HCEC 1CT (cell line): ENCODE measurements at places on chromosomes 3 and 15.
A peak's percentile ranks its signal among the peaks of the same experiment; 100 is the strongest.

DNA sequence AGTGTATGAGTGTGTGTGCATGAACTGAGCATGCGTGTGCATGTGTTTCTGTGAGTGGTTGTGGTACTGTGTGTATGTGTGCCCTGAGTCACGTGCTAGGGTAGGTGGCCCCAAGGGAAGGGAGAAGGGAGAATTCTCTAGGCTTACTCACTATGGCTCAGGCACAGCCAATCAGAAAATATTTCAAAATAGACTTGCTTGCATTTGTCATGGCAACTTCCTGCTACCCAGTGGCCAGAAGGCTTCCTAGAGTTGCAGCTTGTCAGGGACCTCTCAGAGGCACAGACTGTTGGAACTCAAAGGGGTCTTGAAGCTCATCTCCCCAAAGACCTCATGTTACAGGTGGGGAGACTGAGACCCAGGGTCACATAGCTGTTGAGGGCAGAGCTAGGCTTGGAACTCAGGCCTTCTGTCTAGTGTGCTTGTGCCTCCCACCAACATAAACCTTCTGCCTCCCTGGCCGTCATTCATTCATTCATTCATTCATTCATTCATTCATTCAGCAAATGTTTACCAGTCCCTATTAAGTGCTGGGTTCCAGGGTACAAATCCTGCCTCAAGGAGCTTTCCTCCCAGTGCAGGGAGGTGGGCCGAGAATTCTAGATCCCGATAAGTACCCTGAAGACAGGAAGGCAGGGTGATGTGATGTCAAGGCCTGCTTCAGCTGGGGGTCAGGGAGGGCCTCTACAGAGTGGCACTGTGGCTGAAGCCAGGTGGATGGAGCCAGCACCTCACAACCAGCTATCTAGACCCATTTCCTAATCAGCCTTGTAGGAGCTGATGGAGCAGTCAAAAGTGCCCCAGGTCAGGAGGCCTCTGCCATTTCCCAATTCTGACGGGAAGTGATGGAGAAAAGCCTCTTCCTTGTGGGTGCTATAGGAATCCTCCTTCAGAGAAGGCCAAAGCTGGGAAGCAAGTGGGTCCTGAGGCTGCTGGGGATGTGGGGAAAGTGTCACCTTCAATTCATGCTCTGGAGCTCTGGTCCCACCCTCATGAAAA lies 10.9 kb upstream of the RFT1 start:
- peak; percentile 79 for DNase-seq

DNA sequence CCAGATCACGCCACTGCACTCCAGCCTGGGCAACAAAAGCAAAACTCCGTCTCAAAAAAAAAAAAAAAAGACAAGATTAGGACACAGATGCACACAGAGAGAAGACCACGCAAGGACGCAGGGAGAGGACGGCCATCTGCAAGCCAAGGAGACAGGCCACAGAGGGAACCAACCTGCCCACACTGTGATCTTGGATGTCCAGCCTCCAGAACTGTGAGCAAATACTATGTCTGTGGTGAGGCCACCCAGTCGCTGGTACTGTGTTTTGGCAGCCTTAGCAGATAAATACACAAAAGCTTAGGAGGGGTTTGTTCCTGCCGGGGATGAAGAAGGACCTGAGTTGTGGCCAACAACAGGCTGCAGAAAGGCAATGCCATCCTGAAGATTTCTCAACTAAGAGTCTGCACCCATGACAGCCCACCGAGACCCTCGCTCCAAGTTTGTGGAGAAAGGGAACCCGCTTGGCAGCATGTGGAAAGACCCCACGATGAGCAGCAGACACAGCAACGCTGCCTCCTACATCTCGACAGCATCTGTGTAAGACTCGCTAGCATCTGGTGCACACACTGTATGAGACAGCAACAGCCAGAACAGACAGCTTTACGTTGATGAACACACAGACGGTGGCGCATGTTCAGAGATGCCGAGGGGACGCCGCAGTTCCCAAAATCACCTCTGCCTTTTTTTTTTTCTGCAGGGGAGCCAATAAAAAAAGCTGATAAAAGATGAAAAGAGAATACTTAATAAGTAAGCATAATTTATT lies 13.7 kb downstream of the CYFIP1 start:
- DNase-seq: no peak

DNA sequence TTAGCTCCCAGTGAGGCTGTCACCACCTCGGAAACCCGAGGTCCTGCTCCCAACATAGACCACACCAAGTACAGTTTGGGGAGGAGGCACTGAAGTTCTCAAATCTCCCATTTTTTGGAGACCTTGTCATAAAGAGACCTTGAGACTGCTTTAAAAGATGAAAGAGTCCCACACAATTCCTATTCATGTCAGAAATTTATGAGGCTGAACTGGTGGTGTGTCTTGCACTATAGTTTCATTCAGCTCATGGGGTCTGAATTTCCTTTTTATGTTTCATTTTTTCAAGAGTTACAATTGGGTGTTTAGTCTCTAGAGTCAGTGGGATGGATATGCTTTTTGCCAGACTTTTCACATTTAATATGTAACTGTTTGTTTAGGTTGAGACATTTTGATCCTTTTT lies 318.1 kb upstream of the LRRFIP2 start:
- no peak for DNase-seq

DNA sequence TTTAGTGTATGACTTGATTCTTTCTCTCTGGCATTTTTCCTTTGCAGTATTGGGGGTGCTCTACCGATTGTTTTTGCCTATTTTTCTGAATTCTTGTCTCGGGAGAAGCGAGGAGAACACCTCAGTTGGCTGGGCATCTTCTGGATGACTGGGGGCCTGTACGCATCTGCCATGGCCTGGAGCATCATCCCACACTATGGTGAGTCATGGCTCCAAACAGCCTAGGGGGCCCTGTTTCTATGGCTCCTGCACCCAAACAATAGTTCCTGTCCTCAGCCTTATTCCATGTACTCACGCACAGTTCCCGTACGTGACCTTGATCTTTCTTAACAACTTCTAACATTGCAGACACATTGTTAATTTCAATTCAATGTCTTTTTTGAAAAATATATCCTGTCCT lies 152.3 kb downstream of the SV2B start:
- DNase-seq: no peak

DNA sequence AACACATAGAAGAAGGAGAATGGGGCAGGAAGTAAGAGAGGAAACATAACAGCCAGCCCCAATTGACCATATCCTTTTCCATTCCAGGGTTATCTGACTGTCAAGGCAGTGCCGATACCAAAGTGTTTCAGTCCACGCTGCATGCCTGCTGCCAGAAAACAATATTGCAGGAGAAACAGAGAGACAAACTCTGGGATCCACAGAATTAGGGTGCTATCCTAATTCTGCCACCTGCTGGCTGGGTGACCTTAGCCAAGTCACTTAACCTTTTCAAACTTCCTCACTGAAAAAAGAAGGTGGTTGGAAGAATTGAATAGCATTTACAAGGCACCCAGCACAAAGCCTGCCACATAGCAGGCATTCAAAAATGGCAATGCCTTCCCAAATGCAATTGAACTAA lies 32.0 kb downstream of the GLB1 start:
- DNase-seq: no peak

- peak; percentile 5 for DNase-seq
Observed at GRCh38 chr3:121979734-121980449, 42.2 kb downstream of the ILDR1 start.

DNA sequence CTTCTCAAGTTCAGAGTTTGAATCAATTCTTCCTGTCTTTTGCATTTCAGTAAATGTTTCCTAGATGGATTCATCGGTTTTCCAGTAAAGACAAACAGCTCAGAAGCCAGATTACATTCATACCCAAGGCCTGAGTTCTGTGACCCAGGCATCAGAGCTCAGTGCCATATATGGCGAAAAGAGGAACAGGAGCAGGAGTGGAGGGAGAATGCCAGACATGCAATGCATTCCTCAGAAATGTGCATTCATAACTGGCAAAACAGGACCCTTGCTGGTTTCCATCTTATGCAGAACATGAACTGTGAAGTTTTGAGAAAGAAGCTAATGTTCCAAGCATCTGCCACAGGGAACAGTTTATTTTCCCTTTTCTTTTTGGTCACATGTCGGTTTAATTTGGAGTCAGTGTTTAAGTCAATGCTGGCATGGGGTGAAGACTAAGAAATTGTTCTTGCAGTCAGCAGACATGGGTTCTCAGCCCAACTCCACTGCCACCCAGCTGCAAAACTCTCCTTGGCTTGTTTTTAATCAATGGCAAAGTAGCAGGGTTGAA lies 116.5 kb downstream of the LPP start:
- DNase-seq: peak; percentile 98

DNA sequence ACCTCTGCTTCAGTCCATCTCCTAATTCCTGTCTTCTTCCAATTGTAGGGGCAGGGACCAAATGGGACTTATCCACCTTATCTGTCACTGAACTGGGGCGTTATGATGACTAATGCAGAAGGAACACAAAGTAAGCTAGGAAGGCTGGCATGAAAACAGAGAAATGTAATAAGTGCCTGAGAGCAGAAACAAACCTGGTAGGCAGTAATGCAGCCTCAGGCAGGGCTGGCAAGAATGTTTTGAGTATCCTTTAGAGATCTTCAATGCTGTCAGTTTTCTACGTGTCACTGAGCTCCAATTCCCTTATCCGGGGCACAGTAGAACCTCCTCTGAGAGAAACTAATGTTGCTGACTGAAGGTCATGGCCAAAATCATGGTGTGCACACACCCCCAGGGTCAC lies 246.2 kb upstream of the TBL1XR1 start:
- DNase-seq: peak; percentile 39

GRCh38 chr15:27097506-27097905 lies 126.5 kb downstream of the GABRG3 start:
- no peak for DNase-seq

DNA sequence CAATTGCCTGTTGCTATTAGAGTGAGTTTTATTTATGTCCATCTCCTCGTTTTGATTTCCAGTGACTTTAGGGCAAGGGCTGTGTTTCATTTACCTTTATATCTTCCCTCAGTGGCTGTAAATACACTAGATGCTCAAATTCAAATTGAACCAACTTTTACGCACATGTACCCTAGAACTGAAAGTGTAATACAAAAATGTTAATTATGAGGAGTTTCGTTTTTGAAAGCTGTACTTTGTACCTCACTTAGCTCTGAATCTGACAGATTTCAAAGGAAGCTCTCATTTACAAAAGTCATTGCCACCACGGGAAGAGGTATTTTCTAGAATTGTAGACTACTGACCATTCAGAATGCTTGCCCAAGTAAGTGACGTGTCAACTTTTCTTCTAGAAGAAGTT lies 264.4 kb downstream of the MECOM start:
- DNase-seq: no peak

DNA sequence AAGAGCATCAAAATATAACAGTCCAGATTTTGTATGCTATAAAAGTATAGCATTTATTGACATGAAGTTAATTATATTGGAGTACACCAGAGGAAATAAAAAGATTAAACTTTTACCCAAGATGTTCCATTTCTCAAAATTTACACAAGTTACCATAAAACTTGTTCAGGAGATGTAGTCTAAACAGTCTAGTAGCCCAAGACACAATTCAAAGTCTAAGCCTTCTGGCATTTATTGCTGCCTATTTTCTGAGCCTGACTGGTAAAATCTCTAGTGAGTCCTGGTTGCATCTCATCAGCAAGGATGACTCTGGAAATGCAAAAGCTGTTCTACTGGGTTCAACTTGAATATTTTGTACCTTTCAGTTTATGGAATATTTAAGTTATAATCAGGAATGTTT lies 468.7 kb downstream of the PDCD6IP start:
- no peak for DNase-seq

GRCh38 chr3:160869825-160870224 lies 113.8 kb downstream of the PPM1L start:
- no peak for DNase-seq

DNA sequence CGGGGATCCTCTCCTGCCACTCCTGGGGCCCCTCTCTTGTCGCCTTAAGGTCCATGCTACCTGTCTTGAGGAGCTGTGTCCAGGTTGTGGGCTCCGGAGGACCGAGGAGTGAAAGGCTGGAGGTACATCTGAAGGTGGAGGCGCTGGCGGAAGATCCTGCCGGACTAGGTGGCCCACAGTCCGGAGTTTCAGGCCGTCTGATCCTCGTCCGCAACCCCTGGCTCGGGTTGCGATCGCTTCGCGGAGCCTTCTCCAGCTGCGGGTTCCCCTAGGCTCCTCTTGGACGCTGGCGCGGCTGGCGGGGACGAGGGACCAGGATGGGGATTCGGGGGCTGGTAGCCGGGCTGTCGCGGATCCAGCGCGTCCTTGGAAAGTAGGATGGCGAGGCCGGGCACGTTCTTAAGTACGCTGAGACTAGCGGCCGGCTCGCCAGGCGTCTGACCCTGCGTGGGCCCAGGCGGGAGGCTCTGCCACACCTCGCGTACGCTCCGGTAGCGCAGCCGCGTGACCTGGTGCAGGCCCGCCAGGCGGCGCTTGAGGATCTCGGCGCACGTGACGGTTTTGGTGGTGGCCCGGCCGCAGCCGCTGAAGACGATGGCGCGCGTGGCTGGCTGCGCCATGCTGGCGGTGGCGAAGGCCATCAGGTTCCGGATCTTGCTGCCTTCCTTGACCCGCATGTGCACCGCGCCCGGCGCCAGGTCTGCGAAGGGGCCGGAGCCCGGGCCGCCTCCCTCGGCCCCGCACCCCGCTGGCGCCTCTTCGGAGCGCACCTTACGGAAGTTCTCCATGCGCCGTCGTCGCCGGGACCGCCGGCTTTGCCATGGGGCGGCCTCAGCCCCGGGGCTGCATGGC lies 550 bp downstream of the RPP25 start:
- DNase-seq: no peak

DNA sequence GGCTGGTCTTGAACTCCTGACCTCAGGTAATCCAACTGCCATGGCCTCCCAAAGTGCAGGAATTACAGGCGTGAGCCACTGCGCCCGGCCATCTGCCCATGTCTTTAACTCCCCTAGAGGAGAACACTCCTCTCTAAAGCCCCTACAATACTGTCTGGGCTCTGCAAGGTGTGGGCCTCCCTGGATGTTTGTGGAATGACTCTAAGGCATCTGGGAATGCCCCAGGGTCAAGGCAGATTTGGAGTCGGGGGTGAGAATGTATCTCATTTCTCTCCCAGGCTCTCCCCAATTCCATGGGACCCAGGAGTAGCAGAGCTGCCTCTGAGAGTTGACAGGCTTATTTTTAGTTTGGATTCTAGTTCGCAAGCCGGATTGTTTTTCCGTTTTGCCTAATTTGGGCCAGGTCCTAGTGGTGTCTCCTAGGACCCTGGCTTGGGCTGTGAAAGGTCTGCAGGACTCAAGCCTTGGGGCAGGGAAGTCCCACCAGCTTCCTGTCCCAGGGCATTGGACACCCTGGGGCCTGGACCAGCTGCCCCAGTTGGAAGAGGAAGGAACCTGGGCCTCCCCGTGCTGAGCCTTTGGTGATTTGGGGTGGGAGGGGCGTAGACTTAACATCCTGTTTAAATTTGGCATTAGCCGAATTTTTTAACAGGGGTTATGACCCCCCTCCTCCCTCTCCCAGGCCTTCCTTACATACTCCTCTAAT lies 53.5 kb downstream of the MAGEF1 start:
- DNase-seq: no peak

GRCh38 chr3:139427283-139428060 lies 38.0 kb upstream of the COPB2 start:
- DNase-seq: peak; percentile 64
